Suppressor macrophage (primary cell): ENCODE measurements at places on chromosomes 3 and 15.

- no peak for DNase-seq
Measured at GRCh38 chr15:38894243-38894948, 329.8 kb upstream of the RASGRP1 start.

GRCh38 chr15:97071668-97072067 is 741.2 kb downstream of the NR2F2 start:
- no peak for DNase-seq

DNA sequence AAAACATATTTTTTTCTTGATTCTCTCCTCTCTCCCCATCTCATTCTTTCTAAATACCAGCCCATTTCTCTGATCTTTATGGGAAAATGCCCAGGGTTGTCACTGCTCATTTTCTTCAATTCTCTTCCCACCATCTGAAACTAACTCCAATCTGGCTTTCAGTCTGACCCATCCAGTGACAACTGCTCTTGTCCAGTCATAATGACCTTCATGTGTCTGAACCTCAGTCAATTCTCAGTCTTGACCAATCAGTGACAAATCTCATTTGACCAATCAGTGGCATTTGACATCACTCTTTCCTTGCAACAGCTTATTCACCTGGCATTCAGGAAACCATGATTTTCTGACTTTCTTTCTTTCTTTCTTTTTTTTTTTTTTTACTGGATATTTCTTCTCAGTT is 15.1 kb downstream of the VEPH1 start:
- no peak for DNase-seq

- DNase-seq, result no peak
Measured at GRCh38 chr3:100912571-100912970, 80.7 kb downstream of the ABI3BP start.

DNA sequence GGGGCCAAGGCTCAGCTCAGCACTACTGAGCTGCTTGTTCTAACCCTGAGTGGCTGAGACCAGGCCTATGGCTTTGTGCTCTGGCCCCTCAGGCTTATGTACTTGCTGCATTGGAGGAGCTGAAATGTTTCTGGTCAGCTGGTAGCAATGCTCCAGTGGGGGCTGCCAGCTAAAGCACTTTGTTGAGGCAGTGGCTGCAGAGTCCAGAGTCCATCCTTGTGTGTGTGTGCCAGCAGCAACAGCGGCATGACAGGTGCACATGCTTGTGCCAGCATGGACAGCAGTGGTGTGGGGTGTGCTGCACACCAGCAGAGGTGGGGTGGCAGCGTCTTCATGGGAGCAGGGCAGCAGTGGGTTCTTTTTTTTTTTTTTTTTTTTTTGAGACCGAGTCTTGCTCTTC is 169.1 kb downstream of the VPS8 start:
- no peak for DNase-seq

- no peak for DNase-seq
Measured at GRCh38 chr3:155948476-155948875, 78.0 kb downstream of the GMPS start.
